Bone marrow (tissue), 2 donors: ENCODE measurements at places on chromosomes 11 and 22.

DNA sequence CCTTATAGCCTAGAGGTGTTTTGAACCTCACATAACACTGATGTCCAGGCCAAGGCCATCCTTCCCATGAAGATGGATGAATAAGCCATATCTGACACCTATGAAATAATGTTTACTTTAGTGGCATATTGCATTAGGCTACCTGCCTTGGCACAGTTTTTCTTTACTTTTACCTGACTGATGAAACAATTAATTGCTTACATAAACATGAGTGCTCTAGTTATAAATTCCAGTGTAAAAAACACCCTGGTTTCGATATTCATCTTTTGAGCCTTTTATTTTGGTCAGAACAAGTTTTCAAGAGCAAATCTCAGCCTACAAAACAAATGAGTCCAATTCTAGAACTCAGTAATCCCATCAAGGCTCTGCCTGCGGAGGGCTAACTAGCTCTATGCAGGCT, 7.0 kb upstream of the HBE1 start:
- DNase-seq: no peak

GRCh38 chr11:121443688-121444275, 8.3 kb upstream of the SORL1 start:
- DNase-seq: no peak

GRCh38 chr22:40747361-40747760, 68.1 kb downstream of the MCHR1 start:
- DNase-seq: no peak

GRCh38 chr11:116353589-116353988, 419.2 kb downstream of the BUD13 start:
- no peak for DNase-seq

- DNase-seq: no peak
Observed at GRCh38 chr11:130070109-130070845, 583 bp downstream of the APLP2 start.

- DNase-seq: no peak
Observed at GRCh38 chr22:46578824-46579561, 41.2 kb upstream of the GRAMD4 start.
